ENCODE measurements at places on chromosomes 3 and 15.
A peak's percentile ranks its signal among the peaks of the same experiment; 100 is the strongest.

- DNase-seq, result no peak
Measured at GRCh38 chr3:127483902-127484591, 106.5 kb downstream of the TPRA1 start.

GRCh38 chr3:80355144-80355543 lies 587.3 kb upstream of the ROBO1 start:
- DNase-seq, result no peak

DNA sequence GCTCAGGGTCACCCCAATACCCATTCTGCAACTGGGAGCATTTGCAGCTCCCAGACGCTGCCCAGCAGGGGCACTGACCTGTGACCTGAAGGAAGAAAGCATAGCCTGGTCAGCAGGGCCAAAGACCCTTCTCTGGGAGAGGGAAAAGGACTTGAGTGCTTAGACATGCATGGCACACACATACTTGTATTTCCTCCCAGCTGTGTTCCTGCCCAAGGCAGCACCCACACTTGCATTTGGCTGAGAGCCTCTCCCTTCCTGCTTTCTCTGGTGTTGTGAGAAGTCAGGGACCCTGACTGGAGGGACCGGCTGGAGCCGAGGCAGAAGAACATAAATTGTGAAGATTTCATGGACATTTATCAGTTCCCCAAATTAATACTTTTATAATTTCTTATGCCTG lies 7.2 kb upstream of the LAMB2 start:
- DNase-seq, result no peak

DNA sequence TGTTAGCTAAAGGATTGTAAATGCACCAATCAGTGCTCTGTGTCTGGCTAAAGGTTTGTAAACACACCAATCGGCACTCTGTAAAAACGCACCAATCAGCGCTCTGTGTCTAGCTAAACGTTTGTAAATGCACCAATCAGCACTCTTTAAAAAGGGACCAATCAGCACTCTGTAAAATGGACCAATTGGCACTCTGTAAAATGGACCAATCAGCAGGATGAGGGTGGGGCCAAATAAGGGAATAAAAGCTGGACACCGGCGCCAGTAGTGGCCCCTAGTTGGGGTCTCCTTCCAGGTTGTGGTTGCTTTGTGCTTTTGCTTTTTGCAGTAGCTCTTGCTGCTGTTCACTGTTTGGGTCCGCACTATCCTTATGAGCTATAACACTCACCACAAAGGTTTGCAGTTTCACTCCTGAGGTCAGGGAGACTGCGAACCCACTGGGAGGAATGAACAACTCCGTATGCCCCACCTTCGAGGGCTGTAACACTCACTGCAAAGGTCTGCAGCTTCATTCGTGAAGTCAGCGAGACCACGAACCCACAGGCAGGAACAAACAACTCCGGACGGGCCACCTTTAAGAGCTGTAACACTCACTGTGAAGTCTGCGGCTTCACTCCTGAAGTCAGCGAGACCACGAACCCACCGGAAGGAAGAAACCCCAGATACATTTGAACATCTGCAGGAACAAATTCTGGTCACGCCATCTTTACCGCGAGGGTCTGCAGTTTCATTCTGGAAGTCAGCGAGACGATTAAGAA lies 1.1 kb upstream of the SUCLG2 start:
- no peak for DNase-seq

- no peak for DNase-seq
Measured at GRCh38 chr15:49946681-49947080, 172.4 kb downstream of the ATP8B4 start.

DNA sequence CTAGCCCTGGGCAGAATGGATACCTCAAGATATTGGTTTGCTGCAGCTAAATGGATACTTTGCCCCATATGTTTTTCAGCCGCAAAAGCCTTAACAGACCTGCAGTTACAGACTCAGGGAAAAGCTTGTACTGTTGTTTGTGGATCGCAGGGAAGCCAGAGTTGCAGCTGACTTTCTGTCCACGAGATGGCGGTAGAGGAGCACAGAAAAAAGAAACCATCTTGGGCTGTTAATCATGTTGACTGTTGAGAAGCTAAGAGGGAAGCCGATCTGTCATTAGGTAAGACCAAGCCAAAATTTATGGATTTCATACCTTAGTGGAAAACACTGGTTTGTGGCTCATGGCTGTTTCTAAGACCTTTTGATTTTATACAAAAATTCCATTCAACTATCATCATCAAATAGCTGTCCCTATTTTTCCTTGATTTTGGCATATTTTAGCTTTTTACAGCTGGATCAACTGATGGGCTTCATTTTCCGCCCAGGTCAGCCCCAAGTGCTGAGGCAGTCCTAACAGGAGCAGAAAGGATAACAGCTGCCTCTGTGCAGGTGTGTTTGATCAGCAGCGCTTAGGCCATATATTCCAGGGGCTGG lies 205.7 kb upstream of the ZPLD1 start:
- peak; percentile 62 for DNase-seq

DNA sequence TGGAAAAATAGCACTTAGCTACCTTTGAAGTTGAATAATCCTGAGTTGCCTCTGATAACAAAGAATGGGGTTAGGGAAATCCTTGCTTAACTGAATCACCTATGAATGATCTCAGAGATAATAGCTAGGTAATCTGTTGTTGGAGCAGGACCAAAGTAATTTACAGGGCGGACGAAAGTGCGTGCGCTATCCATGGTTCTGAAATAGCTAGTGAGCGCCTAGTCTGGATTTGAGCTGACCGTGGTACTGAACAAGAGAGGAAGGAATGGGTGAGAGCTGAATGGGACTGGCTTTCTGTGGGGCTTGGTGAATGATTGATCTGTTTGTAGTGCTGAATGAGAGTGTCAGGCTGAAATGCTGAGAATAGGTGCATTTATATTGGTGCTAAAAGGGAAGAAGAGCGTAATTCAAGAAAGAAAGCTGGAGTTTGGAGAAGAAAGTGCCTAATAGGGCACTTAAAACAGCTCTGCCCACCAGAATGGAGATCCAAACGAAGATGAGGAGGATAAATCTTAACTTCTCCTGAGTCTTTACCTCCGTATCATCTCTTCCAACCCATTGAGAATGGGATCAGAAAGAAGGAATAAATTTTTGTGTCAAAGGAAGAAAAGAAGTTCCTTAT lies 10.1 kb downstream of the SCN10A start:
- peak; percentile 48 for DNase-seq

GRCh38 chr3:57098418-57099310 lies 38.2 kb downstream of the SPATA12 start:
- no peak for DNase-seq

DNA sequence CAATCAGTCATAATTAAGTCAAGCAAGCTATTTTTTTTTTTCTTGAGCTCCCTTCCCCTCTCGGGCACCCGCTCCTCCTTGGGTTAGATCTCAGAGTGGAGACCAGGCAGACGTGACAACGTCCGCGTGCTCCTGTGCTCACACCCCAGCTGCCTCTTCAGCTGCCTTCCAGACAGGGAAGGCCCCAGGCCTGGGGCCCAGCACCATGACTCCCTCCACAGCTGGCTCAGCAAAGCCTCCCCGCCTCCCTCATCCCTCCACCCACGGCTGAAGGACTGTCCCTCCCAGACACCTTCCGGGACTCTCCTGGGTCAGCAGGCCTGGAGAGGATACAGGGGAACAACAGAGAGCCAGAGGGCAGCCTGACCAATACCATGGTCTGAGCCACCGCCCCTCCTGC lies 87.9 kb upstream of the LINGO1 start:
- DNase-seq, result no peak

GRCh38 chr3:8210882-8211341 lies 290.7 kb upstream of the LMCD1 start:
- no peak for DNase-seq

DNA sequence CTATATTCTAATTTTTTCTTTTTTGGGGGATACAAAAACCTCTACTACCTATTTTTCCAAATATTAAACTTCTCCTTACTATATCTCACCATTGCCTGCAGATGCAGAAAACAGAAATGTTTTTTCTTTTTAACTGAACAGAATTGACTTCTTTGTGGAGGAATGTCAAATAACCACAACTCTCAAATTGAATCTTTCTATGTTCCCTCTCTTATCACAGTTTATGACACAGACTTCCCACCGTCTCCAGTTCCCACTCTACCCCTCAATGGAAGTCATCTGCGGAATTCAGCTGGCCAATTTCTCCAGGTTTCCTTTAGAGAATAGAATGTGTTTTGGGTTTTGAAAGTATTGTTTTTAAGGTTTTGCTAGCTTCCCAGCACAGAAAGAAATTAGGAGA lies 77.0 kb downstream of the NR2F2 start:
- DNase-seq, result no peak

DNA sequence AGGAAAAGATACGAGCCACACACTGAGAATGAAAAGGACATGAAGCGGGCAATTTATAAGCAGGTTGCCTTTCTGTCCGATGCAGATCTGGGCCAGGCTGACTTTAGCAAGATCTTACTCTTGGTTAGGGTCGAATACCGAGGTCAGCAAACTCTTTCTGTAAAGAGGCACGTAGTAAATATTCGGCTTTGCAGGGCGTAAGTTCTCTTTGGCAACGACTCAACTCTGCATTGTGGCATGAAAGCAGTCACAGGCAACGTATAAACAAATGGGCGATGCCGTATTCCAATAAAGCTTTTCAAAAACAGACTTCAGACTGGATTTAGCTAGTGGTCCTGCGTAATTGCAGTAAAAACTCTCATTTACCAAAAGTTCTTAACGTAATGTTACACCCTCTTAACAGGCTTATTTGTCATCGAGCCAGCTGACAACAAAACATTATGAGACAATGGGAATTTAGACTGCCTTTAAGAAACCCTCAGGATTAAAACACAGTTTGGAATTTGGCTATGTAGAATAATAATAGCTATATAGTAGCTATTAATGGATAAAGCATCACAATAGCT lies 13.1 kb upstream of the RPL35A start:
- DNase-seq, result no peak

DNA sequence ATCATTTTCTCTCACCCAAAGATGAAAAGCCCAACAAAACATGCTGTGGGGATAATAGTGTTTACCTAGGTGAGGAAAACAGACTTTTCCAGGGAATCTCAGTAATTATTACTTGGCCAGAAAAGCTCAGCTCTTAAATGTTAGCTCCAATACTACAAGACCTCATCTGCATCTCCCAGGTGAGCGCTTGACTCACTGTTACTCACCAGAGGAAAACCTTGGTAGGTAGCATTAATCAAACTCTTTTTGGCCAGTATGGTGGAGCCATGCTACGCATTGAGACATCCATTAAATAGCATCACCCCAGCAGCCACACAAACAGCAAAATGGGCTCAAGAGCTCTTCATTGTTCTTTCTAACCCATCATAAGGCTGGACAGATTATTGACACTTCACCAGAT lies 99.0 kb downstream of the TIGIT start:
- DNase-seq, result no peak

- peak; percentile 64 for DNase-seq
Measured at GRCh38 chr3:43153216-43154083, 47.6 kb upstream of the POMGNT2 start.

GRCh38 chr15:70569091-70569713 lies 194.2 kb downstream of the UACA start:
- DNase-seq, result peak; percentile 83

GRCh38 chr3:14280326-14280725 lies 101.7 kb downstream of the LSM3 start:
- DNase-seq, result peak; percentile 10

- no peak for DNase-seq
Measured at GRCh38 chr3:145639003-145639606, 521.9 kb downstream of the PLOD2 start.
